Kidney (tissue), 22 donors: ENCODE measurements at places on chromosomes 12 and 14. TPM values are rescaled to one million over a fixed set of nuclear protein-coding genes. Genes with fewer than 3 reads are reported as not detected.

GRCh38 chr14:59239022-59239421 is 50.6 kb downstream of the DAAM1 start:
- DNase-seq = no peak

DNA sequence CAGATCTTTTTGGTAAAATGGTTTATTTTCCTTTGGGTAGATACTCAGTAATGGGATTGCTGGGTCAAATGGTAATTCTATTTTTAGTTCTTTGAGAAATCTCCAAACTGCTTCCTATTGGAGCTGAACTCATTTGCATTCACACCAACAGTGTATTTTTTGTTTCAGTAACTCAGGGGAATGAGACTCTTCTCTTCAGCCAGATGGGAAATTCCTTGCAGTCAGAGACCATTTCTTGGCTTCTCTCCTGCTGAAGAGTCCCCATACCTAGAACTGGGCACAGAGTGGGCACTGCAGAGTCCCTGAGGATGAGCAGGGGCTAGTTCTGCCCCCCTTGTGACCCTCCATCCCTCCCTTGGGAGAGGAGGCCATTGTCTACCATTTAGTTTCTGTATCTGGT is 10.8 kb downstream of the SDSL start:
- no peak for DNase-seq

DNA sequence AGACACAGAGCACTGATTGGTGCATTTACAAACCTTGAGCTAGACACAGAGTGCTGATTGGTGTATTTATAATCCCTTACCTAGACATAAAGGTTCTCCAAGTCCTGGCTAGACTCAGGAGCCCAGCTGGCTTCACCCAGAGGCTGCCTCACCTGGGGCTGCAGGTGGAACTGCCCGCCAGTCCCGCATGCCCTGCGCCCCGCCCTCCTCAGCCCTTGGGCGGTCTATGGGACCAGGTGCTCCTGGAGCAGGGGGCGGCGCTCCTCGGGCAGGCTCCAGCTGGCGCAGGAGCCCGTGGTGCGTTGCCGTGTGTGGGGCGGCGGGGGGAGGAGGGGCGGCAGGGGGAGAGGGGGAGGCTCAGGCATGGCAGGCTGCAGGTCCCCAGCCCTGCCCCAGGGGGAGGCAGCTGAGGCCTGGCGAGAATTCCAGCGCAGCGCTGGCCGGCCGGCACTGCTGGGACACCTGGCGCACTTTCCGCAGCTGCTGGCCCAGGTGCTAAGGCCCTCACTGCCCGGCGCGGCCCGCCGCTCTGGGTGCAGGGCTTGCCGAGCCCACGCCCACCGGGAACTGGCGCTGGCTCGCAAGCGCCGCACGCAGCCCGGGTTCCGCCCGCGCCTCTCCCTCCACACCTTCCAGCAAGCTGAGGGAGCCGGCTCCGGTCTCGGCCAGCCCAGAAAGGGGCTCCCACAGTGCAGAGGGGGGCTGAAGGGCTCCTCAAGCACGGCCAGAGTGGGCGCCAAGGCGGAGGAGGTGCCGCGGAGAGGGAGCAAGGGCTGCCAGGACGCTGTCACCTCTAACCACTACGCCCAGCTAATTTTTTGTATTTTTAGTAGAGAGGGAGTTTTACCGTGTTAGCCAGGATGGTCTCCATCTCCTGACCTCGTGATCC is 3.1 kb upstream of the SLCO1B3 start:
- no peak for DNase-seq

DNA sequence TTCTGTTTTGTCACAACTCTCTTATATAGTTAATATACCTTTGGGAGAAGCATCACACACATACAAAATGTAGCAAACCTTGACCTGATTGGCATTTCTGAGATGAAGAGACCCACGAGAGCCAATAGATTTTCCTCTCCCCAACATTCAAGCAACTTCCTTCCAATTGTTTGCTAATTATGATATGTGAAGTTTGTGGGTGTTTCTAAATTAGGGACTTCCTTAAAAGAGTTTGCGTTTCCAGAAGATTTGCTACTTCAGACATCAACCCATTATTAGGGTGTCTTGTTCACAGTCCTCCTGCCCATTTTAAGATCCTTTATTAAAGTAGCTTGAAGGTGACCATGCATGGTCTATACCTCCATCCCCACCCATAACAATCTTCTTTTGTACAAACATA is 9.4 kb downstream of the AICDA start:
- no peak for DNase-seq

GRCh38 chr14:33524244-33524643 is 426.6 kb downstream of the EGLN3 start:
- no peak for DNase-seq

DNA sequence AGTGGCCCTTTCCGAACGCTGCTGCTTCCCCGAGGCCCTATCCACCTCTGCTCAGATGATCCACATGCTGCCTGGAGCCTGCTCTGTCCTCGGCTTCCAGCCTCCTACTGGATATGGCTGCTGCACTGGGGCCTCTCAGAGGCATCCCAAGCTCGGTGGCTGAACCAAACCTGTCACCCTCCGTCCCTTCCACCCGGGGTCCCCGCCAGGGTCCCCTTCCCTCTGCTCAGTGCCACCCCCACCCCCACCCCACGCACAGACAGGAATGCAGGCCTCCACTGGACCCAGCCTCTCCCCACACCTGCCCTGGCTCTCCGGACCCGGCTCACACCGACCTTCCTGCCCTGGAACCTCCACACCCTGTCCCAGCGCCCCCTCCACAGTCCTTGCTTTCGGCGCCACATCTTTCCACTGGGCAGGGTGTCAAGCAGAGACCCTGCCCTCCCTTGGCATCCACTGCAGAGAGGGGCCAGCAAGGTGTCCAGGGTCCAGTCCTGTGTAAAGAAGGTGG is 6.1 kb downstream of the CEP170B start:
- no peak for DNase-seq

DNA sequence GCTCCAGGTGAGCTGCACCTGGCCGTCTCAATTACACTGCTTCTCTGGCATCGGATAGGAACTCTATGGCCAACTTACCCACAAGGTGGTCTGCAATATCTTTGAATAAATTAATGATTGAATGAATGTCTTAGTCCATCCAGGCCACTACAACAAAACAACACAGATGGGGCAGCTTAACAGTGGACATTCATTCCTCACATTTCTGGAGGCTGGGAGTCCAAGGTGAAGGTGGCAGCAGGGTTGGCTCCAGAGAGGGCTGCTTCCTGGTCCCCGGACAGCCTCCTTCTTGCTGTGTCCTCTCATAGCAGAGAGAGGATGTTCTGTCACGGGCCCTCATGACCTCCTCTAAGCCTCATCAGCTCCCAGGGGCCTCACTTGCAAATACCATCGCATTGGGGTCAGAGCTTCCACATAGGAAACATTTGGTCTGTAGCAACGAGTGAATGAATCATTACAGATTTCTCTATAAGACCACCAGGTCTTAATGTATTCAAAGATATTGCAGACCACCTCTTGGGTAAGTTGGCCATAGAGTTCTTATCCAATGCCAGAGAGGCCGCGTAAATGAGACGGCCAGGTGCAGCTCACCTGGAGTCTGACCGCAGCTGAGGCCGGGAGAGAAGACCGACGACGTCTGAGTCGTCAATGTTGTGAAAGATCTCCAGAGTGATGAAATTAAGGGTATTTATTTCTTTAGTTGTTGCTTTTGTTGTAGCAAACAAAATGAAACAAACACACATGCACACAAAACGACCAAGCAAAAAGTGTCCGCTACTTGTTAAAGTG is 182.7 kb upstream of the C14orf180 start:
- DNase-seq = no peak

DNA sequence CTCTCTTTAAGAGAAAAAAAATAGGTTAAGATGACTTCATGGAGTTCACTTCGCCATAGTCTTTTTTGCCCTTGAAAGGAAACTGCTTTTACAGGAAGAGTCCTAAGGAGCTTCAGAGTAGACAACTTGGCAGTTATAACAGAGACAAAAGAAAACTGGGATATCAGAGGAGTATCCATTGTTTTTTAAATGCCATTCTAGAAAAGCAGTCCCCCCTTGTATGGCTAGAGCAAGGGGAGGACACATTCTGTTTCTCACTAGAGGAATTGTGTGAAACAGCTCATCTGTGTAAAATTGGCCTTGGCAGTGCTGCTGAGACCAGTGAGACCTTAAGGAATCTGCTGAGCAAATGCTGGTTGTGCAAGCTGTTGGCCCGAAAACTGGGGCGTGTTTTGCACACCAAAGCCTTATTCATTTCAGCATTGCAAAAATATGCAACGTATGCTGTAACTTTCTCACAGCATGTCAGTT is 128.0 kb downstream of the GPR135 start:
- no peak for DNase-seq

GRCh38 chr12:84135586-84136279 is 776.9 kb downstream of the SLC6A15 start:
- no peak for DNase-seq

DNA sequence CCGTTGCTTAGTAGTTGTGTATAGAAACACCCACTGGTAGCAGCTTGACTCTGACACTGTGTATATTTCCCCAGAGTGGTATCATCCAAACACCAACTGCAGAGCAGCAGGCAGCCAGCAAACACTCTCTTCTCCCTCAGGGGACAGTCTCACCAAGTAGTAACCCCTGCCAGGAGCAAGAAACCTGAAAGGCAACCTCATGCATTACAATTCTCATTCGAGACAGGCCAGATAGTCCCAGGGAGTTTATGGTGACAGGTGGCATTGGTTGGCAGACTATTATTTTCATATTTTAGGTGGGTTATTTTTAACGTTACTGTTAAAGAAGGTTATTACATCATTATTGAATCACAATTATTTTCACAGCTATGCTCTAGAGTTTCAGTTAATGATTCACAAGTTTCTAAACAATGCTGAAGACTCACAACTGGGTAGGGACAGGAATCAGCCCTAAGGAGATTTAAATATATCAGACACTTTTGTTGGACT is 222.8 kb downstream of the EGLN3 start:
- DNase-seq = no peak

GRCh38 chr14:88706425-88706824 is 86.3 kb downstream of the EML5 start:
- no peak for DNase-seq

DNA sequence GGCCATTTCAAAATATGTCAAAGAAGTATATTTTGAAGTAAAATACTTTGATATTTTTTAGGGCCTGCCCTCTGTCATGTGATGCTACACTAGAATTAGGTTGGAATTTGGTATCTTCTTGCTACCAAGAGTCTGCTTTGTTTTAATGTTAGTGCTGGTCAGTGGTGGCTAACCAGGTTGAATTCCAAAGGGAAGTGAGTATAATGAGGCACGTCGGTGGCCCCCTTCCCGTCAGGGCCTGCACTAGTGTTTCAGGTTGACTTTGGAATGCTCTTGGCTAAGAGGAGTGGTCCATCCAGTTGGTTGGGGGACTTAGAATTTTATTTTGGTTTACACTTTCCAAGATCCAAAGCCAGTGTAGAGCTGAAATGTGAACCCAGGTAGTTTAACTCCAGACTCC is 185.4 kb downstream of the NOVA1 start:
- no peak for DNase-seq

DNA sequence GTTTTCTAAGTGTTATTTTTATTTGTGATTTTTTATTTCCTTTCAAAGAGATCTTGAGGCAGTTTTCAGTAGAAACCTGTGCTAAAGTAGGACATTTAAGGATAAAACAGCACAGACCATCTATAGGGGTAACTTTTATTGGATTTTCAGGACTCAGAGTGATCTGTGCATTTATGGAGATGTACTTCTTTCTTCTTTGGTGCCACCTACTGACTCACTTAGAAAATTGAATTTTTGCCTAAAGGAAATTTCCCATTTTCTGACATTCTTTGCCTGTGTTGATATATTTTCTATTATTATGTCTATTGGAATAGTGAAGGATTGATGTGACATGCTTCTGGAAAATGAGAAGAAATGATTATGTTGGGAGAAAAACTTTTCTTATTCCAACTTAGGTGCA is 113.0 kb downstream of the UNC79 start:
- DNase-seq = peak; percentile 56

- DNase-seq = no peak
These were observed 482.8 kb downstream of the PRKD1 start for GRCh38 chr14:29444805-29445204.

DNA sequence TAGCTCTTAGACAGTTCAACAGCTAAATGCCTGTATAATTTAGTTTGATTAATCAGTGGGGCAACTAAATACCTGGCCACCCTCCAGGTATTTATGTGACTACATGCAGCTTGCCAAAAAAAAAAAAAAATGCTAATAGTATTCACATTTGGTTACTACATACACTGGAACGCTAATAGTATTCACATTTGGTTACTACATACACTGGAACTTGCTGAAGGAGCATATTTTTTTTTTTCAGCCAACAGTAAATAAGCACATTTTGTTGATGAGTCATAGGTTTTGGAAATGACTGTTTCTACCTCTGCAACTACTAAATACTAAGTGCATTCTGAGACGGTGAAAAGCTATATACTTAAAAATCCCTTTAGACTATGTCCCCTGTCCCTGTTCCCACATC is 1172.3 kb downstream of the LRFN5 start:
- DNase-seq = no peak

PRKAG1 gene
- 58.4 TPM for polyA plus RNA-seq

DBX2 gene
- polyA plus RNA-seq = not detected

CLEC2A gene
- not detected for polyA plus RNA-seq

SLC7A7 gene
- polyA plus RNA-seq = 235 TPM

ARHGAP9 gene
- 3.8 TPM for polyA plus RNA-seq
